ENCODE measurements at places on chromosomes 11 and 22.

- DNase-seq = no peak
Measured at GRCh38 chr22:49274754-49275380, 552.8 kb downstream of the BRD1 start.

DNA sequence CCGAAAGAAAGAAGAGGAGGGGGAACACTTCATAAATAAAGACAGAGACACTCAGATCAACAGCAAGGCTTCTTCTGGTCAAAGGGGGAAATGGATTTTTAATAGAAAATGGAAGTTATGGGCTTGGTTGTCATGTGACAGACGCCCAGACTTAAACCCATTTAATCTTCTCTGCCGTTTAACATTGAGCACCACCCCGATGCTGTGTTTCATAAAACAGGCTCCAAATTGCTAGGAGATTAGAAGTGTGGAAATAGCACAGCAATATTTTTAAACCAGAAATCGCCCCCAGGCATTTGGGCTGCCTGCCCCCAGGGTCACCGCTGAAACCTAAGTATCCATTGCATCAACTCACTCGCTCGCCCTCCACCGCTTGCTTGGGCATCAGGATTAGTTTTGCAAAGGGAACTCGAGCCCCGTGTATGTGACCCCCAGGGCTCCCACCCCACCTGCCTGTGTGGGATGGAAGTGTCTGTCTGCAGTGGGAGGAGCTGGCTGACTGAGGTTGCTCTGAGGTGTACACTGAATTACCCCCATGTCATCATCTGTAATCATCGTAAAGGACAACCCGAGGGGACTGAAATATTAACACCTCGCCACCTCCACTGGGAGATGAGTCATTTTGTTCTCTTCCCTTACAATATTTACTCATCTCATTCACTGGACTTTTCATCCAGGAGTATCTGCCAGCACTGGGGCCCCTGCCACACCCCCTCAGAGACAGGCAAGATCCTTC, 10.7 kb downstream of the DSCAML1 start:
- DNase-seq = no peak

GRCh38 chr11:77377734-77378133, 76.2 kb upstream of the GDPD4 start:
- no peak for DNase-seq

DNA sequence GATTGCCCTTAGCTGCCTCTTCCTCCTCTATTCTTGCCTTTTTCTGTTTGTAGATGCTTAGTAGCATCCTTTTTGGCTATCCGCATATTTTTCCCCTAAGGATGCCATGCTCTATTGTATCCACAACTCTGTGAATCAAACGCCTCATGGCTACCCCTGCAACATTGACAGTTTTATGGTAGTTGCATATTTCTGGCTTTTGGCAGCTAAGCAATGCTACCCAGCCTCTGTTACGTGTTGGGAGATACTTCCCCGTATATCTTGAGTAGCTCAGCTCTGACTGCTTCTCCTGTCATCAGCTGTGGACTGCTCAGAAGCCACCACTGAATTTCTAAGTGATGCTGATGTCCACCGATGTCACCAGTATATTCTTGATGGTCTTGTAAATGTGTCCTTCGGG, 15.1 kb upstream of the SLC3A2 start:
- no peak for DNase-seq

- no peak for DNase-seq
Measured at GRCh38 chr22:20636075-20636812, 128.8 kb downstream of the MED15 start.

DNA sequence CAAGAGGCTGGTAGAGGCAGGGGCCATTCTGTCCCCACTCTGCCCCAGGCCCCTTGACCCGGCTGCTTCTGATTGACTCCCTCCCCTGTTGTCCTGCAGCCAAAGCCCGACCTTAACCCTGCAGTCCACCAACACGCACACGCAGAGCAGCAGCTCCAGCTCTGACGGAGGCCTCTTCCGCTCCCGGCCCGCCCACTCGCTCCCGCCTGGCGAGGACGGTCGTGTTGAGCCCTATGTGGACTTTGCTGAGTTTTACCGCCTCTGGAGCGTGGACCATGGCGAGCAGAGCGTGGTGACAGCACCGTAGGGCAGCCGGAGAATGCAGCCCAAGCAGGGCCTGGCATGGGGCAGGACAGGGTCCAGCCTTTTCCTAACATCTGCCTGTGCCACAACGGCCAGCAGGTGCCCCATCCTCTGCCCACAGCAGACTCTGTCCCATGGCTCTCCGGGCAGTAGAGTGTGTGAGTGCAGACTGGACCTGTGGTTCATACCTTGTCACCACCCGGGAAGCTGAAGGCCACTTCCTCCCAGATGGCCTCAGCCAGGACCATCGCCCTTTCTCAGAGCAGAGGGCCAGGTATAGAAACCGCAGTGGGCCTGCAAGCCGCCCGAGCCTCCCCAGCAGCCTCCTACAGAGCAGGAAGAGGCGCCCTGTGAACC, 26.8 kb upstream of the MGAT3 start:
- no peak for DNase-seq

DNA sequence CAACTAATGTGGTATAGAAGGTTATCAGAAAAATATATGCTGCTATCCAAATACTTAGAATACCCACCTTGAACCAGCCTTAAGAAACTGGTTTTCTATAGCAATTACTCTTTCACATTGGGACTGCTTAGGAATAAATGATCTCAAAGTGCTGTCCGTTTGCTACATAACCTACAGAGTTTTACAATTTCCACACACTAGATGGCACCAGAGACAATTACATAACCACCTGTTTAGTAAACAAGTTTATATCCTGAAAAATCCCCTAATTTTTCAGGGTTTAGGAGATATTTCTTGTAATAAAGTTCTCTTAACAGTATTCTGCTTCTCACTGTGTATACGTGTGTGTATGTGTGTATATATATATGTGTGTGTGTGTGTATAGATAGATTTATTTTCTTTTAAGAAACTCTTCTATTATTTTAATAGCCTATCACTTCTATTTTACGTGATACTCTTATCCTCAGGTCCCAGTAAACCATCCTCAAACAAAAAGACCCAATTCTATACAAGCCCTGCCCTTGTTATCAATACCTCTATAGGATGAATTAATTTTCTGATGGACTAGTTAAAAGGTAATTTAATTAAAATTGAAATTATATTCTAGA, 6.7 kb upstream of the OR5I1 start:
- DNase-seq = no peak

GRCh38 chr22:39353346-39353745, 3.6 kb downstream of the SYNGR1 start:
- no peak for DNase-seq

GRCh38 chr22:17846326-17846992, 72.2 kb upstream of the BID start:
- DNase-seq = no peak

- no peak for DNase-seq
Measured at GRCh38 chr22:22856364-22856763, 31.3 kb upstream of the IGLL5 start.

DNA sequence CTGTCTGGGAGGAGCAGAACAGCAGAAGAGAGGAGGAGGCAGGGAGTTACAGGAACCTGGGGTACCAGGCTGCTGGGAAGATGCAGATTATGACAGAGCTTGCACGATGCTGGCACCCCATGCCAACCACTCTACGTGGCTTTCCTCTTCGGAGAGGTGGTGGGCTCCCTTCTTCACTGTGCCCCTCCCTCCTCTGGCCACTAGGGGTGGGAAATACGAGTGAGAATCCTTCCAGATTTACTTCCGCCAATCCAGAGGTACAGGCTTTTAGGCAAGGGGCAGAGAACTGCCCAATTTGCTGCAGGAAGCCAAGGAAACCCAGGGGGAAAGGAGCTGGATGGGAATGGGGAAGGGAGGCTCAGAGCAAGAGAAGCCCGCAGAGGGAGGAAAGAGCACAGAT, 12.3 kb downstream of the HYOU1 start:
- DNase-seq = no peak

- DNase-seq = no peak
Measured at GRCh38 chr11:109363682-109364081, 58.3 kb upstream of the C11orf87 start.

- no peak for DNase-seq
Measured at GRCh38 chr22:31681349-31682345, 19.6 kb upstream of the PISD start.

GRCh38 chr11:95076981-95077380, 10.3 kb downstream of the SRSF8 start:
- no peak for DNase-seq

- DNase-seq = no peak
Measured at GRCh38 chr22:36775586-36775963, 344 bp downstream of the IFT27 start.

- no peak for DNase-seq
Measured at GRCh38 chr11:134667505-134667904, 255.5 kb upstream of the B3GAT1 start.

DNA sequence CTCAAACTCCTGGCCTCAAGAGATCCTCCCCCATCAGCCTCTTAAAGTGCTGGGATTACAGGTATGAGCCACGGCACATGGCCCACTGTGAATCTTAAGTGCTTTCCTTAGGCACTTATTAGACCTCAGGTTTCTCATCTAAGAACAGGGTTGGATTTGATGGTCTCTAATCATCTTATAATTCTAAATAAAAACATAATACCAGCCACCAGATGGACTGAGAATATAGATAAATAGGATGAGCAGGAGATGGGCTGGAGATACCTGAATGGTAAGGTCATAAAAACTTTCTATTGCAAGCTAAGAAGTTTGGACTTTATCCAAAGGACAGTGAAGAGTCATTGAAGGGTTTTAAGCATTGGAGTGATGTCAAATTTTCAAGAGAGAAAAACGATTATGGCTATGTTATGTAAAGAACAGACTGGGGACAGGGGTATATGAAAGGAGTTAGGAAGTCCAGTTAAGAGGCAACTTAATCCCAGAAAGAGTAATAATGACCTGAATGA, 85.2 kb downstream of the RELT start:
- DNase-seq = no peak

- DNase-seq = no peak
Measured at GRCh38 chr11:122791836-122792235, 46.5 kb upstream of the CRTAM start.

GRCh38 chr22:43652845-43653244, 159.3 kb downstream of the EFCAB6 start:
- DNase-seq = no peak

DNA sequence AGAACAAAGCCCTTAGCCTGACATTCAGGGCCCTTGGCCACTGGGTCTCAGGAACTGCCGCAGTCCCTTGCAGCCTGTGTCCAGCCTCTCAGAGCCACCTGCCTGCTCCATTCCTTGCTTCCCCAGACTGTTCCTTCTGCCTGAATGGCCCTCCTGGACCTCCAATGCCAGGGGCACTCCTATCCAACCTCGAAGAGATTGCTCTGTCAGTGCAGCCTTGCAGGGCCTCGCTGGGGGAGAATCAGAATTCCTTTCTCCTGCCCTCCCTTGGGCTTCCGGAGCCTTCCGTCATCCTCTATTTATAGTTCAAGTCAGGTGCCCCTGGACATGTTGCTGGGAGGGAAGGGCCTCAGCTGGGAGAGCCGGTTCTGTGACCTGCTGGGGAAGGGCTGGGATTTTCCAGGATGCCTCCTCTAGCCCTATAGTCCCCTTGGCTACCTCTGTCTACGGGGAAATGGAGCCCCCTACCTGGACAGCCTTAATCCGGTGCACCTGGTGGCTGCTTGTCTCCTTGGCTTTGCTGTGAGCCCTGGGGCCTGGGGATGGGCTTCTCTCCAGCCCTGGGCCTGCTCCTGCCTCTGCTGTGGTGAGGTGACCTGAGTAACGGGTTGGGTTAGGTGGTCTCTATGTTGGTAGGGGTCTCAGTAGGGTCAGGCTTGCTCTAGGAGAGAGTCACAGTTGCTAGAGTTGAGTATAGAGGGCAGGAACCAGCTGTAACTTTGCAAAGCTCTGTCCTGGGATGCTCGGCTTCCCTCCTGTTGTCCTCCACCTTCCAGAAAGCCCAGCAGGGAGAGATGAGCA, 45.9 kb upstream of the SYT7 start:
- DNase-seq = no peak

DNA sequence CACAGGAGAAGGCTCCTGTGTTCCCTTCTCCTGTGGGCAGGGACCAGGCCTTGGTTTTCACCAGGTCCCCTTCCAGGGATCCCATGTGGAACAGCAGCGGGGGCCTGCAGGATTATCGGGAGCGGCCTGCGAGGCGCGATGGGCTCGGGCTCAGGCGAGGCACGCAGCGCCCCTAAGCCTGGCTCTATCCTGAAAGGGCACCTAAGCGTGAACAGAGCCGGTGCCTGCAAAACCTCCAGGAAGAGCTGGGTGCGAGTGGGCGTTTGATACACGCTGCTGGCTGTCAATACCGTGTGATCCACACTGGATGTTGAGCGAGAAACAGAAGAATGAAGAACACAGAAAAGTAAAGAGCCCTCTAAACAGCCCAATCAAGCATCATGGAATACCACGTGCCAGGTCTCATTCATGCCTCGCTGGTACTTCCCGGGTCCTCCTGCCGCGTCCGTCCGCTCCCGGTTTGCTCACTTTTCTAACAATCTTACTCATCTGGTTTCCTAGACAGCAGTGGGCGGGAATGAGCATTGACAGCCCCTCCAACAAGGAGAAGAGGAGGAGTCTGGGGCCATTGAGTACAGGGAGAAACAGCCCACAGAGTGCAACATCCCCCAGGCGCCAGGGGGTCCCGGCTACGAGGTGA, 12.5 kb downstream of the OSBPL5 start:
- no peak for DNase-seq

- DNase-seq = no peak
Measured at GRCh38 chr11:61593151-61593550, 12.3 kb upstream of the SYT7 start.

DNA sequence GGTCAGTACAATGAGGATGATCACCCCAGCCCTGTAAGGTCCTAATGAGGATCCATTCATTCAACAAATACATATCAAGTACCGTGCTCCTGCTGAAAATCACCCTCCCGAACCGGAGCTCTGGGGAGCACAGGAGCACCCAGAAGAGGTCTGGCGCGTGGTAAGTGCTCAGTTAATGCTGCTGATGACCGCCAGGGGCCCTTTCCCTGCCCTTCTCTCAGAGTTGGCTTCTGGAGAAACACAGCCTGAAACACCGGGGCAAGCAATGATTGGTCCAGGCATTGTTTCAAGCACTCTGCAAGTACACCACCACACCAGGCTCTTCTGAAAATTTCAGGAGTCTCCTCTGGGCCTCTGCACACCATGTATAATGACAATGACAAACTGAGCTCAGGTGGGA, 3.8 kb upstream of the CCDC86 start:
- no peak for DNase-seq

DNA sequence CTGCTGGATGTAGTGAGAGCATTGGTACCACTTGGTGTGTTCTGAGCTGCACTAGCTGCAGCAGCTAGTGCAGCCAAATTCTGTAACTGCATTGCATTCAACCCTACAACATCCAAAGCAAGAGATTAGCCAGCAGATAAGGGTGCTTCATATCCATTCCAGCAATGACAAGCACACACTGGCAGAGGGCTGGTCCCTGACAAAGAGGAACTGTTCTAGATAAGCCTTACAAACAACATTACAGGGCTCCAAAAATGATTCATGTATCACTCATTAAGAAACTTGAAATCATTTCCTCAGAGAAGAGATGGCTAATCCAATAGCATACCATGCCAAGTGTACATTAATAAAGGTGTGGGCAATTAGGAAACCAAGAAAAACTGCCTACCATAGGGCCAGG, 28.4 kb upstream of the RAPSN start:
- no peak for DNase-seq
